Right lobe of liver (tissue), 6 donors: ENCODE measurements at places on chromosomes 4 and X.

DNA sequence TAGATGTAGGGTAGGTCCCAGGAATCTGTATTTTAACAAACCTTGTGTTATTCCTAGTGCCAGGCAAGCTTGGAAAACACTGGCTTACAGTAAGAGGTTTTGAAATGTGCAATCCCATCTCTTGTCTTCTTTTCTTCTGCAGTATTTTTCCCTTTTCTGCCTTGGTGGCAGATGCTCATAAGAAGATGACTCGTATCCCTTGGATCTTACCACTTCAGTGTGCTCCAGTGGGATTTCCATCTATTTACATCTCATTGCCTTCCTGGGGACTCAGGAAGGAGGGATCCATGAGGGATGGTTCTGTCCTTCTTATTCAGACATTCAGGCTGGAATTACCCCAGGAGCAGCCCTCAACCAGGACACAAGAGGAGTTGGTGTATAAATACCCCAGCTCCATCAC, 136.6 kb downstream of the NHS start:
- H3K4me3 ChIP-seq = no peak overlapping the region
- no peak overlapping the region for H3K27ac ChIP-seq
- DNase-seq = no peak

- H3K27ac ChIP-seq = no peak overlapping the region
- no peaks in the 10 kb centered on the region for H3K27me3 ChIP-seq
- DNase-seq = no peak
- no peaks in the 10 kb centered on the region for H3K36me3 ChIP-seq
- H3K4me1 ChIP-seq = no peaks in the 10 kb centered on the region
- H3K4me3 ChIP-seq = no peak overlapping the region
Measured at GRCh38 chr4:61693520-61693919, 493.4 kb downstream of the ADGRL3 start.

- no peaks in the 10 kb centered on the region for H3K36me3 ChIP-seq
- no peak overlapping the region for H3K27ac ChIP-seq
- no peak for DNase-seq
- H3K4me1 ChIP-seq = no peaks in the 10 kb centered on the region
Measured at GRCh38 chrX:6930307-6930849, 217.1 kb upstream of the STS start.

GRCh38 chrX:152991123-152991522, 2.8 kb downstream of the PNMA5 start:
- no peaks in the 10 kb centered on the region for H3K36me3 ChIP-seq
- H3K4me1 ChIP-seq = no peaks in the 10 kb centered on the region
- H3K27ac ChIP-seq = no peak overlapping the region
- H3K4me3 ChIP-seq = no peak overlapping the region

DNA sequence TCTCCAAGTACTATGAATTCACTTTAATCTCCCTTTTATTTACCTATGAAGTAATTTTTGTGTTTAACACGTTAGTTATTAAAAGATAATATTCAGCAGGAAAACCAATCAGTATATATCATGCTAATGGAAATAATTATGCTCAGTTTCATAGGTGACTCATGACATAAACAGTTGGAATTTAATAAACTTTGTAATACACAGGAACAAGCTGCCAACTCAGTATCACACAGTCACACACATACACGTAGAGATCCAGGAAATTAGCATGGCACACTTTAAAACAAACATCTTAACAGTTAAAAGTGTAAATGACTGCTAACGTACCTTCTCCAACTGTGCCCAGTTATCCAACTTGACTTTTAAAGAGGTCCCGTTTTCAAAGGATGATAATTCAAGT, 2.3 kb downstream of the SPATA4 start:
- H3K4me1 ChIP-seq = no peaks in the 10 kb centered on the region
- no peaks in the 10 kb centered on the region for H3K27me3 ChIP-seq
- DNase-seq = no peak
- no peak overlapping the region for H3K4me3 ChIP-seq
- H3K36me3 ChIP-seq = no peaks in the 10 kb centered on the region

DNA sequence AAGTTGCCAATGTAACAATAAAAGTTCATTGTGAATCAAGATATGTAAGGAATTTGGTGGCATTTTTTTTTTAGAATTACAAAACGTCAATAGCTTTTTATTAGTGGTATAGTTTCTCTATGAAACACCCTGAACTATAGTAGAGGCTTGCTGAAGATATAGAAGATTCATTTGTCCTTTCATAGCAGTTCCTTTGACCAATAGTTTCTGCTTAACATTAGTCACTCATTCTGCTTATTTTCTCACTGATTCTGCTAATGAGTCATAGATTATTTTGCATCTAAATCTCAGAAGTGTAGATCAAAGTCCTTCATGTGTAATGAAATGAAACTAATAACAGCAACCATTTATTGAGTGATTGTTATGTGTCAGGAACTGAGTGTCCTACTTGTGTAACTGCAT, 205.0 kb upstream of the TET2 start:
- no peak overlapping the region for H3K4me3 ChIP-seq
- H3K27me3 ChIP-seq = no peaks in the 10 kb centered on the region
- no peaks in the 10 kb centered on the region for H3K36me3 ChIP-seq

DNA sequence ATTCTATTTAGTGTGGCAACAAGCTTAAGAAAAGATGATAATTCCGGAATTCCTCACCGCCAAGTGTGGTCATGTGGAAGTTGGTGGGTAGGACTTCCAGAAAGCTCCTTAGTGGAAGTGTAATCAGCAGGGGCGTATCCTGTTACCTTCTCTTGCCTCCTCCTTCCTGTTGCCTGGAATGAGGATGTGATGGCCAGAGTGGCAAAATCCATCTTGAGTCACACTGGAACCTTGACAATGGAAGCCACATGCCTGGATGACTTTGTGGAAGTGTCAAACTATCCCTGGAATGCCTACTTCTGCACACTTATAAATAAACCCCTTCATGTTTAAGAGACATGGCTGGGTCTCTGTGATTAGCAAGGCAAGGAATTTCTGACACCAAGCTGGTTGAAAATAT, 191.0 kb downstream of the PRDM5 start:
- H3K27me3 ChIP-seq = no peaks in the 10 kb centered on the region
- H3K4me1 ChIP-seq = no peaks in the 10 kb centered on the region

DNA sequence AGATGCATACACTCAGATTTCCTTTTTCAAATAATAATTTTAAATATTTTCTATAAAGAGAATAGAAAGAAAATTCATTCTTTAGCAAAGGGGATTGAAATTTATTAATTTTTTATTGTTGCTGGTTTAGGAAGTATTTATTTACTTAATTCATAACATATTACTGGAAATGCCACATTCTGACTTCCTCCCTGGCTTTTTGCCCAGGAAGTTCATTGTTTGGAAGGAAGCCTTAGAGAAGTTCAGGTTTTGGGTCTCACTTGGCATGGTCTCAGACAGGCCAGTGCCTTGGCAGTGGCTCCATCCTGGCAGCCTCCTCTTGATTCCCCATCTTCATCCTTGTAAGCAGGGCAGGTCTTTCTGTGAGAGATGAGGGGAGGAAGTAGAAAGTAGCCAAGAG, 50.5 kb downstream of the IL15 start:
- no peaks in the 10 kb centered on the region for H3K36me3 ChIP-seq
- DNase-seq = no peak
- H3K4me3 ChIP-seq = no peak overlapping the region
- H3K27ac ChIP-seq = no peak overlapping the region
- no peaks in the 10 kb centered on the region for H3K27me3 ChIP-seq
- H3K4me1 ChIP-seq = peaks cover 5% of the 10 kb centered on the region

- no peaks in the 10 kb centered on the region for H3K36me3 ChIP-seq
- H3K4me3 ChIP-seq = no peak overlapping the region
- H3K4me1 ChIP-seq = no peaks in the 10 kb centered on the region
- H3K27me3 ChIP-seq = no peaks in the 10 kb centered on the region
Measured at GRCh38 chr4:128566693-128567092, 242.8 kb upstream of the JADE1 start.

- no peak overlapping the region for H3K27ac ChIP-seq
- no peaks in the 10 kb centered on the region for H3K4me1 ChIP-seq
- H3K4me3 ChIP-seq = no peak overlapping the region
- DNase-seq = no peak
- H3K27me3 ChIP-seq = no peaks in the 10 kb centered on the region
Measured at GRCh38 chrX:150308041-150308440, 55.1 kb upstream of the MAMLD1 start.

GRCh38 chr4:172379834-172380233, 566.6 kb downstream of the GALNTL6 start:
- H3K4me3 ChIP-seq = no peak overlapping the region
- H3K4me1 ChIP-seq = no peaks in the 10 kb centered on the region
- H3K27me3 ChIP-seq = no peaks in the 10 kb centered on the region
- no peak for DNase-seq

DNA sequence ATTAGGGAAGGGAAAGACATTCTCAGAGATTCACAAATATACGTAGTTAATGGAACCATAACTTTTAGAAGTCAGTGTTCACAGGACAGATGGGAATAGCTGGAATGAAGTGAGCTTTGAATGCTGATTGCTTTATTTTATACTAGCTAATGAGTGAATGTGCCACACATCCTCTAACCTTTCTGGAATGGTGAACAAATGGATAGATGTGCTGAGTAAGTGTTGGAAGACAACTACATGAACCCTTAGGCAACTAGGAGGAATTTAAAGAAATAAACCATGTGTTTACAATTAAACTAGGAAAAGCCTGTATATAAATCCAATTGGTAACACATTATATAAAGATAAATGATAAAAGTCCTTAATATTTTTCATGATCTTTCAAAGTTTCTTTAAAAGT, 91.6 kb upstream of the LIMCH1 start:
- no peaks in the 10 kb centered on the region for H3K36me3 ChIP-seq
- H3K27me3 ChIP-seq = no peaks in the 10 kb centered on the region
- peak overlapping the region; percentile 91 for H3K27ac ChIP-seq
- no peak overlapping the region for H3K4me3 ChIP-seq

DNA sequence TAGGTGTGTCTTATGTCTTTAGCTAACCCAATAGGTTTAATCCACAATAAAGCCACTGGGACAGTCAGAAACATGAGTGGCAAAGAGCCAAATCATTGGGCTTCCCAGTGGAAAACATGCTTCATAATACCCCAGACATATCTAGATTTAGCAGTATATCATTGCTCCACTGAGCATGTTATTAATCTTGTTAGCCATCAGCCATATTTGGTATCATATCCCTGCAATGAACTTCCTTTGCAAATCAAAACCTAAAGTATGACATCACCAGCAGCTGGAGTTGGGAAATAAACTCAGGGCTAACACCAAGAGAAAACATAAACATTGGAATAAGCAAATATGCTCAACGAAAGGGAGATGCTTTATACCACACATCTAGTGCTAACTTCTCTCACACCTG, 280.8 kb upstream of the NOCT start:
- H3K27ac ChIP-seq = no peak overlapping the region
- no peak overlapping the region for H3K4me3 ChIP-seq
- no peaks in the 10 kb centered on the region for H3K36me3 ChIP-seq
- H3K4me1 ChIP-seq = no peaks in the 10 kb centered on the region
- DNase-seq = no peak
- H3K27me3 ChIP-seq = no peaks in the 10 kb centered on the region

DNA sequence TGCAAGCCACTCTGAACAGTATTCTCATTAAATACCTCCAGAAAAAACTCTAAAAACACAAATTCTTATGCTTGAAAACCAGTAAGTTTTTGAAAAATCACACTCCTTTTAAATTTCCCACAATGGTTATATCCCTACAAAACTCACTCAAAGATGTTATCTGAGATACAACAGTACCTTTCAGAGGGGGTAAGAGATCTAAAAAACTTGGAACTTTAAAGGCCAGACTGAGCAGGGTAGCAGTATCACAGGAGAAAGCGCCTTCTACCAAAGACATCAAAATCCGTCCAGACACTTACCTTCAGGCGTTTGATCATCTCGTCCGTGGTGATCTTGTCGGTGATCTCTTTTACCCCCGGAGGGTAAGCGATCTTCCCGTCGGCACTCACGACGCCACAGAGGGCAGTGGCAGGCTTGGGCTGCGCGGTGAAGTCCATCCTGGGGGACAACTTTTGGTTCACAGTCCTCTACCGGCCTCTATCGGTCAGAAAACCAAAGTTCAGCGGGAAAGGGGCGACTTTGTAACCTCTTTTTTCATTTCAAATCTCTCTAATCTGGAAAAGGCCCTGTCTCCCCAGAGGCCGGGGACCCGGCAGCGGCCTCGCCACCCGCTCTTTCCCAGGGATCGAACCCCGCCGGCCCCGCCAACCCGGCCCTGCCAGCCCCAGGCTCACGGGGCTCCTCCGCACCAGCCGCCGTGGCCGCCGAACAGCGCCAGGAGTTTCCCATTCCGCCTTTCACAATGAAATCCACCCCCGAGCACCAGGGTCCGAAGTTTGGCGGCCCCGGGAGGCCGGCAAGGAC, 1.4 kb downstream of the PDS5A start:
- no peaks in the 10 kb centered on the region for H3K27me3 ChIP-seq
- peak overlapping the region; percentile 90 for H3K4me3 ChIP-seq
- no peaks in the 10 kb centered on the region for H3K36me3 ChIP-seq
- peak overlapping the region; percentile 86 for H3K27ac ChIP-seq
- H3K4me1 ChIP-seq = peaks cover 46% of the 10 kb centered on the region
- peak; percentile 79 for DNase-seq

DNA sequence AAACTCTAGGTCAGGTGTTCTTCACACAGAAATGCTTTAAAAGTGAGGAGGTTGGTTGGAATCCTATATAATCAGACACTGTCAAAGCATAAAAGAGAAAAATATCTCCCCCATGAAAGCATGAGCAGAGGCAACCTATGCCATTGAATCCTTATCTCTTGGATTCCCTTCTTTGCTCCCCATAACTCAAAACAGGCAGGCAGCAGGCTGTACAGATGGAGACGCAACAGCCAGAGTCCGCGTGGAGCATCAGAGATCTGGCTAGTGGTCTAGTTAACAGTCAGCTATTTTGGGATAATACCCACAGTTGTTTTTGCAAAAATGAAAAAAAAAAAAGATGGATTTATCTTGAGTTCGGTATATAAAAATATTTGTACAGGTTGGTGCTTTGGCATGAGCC, 490.0 kb upstream of the TENM3 start:
- no peak overlapping the region for H3K4me3 ChIP-seq
- no peaks in the 10 kb centered on the region for H3K27me3 ChIP-seq
- H3K4me1 ChIP-seq = no peaks in the 10 kb centered on the region
- no peak for DNase-seq
